ENCODE measurements at places on chromosomes 16 and 17.

- DNase-seq: no peak
Measured at GRCh38 chr16:69244336-69244735, 57.4 kb downstream of the SNTB2 start.

DNA sequence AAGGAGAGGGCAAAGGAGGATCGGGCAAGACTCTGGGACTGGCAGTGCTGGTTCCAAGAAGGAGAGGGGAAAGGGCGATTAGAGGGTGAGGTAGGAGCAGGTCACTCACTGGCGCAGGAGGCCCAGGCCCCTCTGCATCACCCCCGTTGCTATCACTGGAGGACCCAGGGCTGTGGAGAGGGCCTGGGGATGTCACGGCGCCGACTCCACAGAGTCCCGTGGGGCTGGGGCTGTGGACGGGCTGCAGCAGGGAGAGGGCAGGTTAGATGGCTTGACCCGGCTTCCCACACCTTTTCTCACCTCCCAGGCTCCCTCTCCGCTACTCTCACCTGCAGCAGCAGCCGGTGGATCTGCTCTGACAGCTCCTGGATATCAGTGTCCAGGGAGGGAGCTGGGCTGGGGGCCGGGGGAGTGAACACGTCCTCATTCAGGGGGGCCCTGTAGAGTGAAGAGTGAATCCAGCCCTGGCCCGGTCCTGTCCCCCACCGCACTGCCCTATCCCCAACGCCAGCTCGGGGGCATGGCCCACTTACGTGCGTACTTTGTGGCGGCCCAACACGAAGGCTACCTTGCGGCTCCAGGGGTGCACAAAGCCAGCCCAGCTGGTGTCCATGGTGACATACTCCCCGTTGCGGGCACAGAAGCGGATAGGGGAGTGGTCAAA lies 4.9 kb downstream of the PER1 start:
- no peak for DNase-seq

GRCh38 chr17:12600349-12600748 lies 65.3 kb upstream of the MYOCD start:
- no peak for DNase-seq

DNA sequence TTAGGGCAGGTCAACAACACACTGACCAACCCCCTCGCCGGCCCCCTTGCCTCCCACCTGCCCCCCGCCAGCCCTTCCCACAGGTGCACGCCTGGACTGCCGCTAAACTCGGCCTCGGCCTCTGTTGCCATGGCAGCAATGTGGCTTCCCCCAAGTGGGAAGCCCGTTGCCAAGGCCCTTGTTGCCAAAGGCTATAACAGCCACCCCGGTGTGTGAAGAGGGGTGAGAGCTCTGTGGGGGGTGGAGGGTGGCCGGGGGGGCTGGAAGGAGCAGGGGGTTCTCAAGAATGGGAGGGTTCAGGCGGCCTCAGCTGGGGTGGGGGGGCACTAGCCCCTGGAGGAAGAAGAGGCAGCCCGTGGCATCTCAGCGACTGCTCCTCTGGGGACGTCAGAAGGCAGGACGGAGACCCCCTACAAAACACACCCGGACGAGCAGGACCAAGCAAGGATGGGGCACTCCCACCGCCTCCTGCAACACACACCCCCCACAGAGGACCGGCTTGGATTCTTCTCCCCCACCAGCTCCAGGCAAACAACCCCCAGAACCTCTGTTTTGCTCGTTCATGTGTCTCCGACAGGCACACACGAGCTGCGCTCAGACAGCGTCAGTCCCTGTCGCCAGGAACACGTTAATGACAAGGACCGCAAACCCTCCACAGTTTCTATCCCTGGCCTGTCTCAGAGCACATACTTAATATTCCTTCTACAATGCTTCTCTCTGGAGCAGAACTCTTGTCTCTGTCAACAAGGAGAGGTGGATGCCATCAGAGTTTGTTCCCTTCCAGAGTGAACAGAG lies 55.7 kb downstream of the ABR start:
- no peak for DNase-seq

DNA sequence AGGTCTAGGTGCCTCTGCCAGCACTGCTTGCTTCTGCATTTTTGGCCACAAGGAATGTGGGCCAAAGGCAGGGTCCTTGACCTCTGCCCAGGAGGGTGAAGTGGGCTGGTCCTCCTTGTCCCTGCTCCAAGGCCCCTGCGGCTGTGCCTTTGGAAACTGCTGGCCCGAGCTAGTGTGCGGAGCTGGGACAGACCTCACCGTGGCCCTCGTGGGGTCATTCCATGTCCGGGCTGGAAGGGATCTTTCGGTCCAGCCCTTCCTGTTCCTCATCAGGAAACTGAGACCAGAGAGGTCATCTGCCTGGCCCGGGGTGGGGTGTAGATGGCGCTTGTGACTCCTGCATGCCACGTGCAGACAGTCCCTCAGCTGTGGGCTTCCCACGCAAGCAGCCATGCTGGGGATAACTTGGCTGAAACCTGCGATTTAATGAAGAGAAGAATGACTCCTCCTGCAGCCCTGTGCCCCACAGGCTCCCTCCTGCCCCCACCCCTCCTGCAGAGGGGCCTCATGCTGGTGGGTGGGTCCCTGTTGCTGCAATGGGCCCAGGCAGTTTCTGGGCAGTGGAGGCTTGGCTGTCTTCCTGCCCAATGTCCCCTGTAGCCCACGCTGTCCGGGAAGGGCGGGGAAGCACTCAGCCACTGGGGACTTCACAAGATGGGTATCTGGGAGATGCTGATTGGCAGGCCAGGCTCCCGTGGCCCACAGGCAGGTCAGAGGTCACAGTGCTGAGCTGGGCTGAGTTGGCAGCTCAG lies 245.2 kb downstream of the SEC14L1 start:
- no peak for DNase-seq
